Activated effector memory CD4-positive, alpha-beta T cell treated with anti-CD3 and anti-CD28 coated beads, Interleukin-2, amount 50 U/mL, for 16 hours (primary cell): ENCODE measurements at places on chromosomes 13 and 19.

DNA sequence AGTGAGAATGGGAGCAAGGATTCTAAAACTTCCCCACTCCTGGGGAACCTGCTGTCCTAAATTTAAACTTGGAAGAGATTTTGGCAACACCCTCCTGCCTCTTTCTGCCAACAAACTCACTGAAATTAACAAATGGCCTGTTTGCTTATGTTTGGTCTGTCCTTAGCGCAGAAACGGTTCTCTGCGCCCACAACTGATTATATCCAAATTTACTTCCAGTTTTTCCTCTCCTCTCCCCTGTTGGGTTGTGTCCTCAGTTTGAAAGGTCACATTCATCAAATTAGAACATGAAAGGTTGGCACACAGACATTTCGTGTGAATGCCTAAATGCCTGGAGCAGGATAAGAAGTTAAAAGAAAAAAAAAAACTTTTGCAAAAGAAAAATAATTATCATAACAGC, 56.4 kb upstream of the MRI1 start:
- no peak for DNase-seq

DNA sequence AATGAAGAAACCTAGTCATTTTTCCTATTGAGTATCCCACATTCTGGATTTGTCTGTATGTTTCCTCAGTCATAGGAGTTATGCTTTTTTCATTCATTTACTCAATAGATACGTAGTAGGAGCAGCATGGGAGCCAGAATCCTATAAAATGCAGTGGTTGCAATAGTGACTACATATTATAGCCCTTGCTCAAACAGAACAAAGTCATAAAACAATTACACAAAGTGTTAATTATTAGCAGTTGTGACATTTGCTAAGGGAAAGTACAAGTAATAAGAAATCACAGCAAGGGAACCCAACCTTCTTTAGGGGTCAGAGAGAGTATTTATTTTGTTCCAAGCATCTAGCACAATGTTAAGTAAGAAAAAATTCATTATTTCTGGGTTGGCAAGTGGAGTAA, 27.7 kb upstream of the POU4F1 start:
- DNase-seq: no peak

DNA sequence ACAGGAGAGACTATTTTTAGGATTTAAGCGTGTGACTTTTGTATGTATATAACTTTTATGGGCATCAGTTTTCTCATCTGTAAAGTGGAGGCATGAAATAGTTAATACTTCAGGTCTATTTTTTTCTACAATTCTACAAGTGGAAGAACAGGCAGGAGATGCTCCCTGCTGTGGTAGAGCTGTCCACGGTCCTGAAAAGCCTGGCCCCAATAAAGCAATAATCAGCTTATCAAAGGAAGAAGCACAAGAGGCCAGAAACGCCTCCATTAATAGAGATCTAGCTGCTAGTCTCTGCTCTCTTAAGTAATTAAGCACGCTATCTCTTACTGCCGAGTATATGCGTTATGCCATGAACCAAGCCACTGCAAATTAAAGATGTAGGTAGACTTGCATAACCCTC, 28.0 kb upstream of the WASF3 start:
- no peak for DNase-seq

DNA sequence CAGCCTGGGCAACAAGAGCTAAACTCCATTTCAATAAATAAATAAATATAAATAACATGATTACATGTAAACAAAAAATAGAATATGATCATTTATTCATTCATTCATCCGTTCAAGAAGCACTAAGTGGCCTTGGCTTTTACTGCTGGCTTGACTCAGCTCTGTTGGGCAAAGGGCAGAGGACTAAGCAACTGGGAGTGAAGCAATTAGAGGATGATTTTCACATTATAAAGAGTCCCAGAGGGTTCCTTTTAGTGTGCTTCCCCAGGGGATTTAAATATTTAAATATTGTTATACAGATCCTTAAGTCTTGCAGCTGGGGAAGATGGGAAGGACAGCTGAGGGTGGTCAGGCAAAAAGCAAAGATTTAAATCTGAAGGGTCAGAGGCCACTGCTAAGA, 34.9 kb upstream of the FLT1 start:
- DNase-seq: no peak
